ENCODE measurements at places on chromosomes 5 and 9.
A peak's percentile ranks its signal among the peaks of the same experiment; 100 is the strongest.

GRCh38 chr9:35661756-35662350 is 3.1 kb downstream of the ARHGEF39 start:
- DNase-seq, result peak; percentile 76

DNA sequence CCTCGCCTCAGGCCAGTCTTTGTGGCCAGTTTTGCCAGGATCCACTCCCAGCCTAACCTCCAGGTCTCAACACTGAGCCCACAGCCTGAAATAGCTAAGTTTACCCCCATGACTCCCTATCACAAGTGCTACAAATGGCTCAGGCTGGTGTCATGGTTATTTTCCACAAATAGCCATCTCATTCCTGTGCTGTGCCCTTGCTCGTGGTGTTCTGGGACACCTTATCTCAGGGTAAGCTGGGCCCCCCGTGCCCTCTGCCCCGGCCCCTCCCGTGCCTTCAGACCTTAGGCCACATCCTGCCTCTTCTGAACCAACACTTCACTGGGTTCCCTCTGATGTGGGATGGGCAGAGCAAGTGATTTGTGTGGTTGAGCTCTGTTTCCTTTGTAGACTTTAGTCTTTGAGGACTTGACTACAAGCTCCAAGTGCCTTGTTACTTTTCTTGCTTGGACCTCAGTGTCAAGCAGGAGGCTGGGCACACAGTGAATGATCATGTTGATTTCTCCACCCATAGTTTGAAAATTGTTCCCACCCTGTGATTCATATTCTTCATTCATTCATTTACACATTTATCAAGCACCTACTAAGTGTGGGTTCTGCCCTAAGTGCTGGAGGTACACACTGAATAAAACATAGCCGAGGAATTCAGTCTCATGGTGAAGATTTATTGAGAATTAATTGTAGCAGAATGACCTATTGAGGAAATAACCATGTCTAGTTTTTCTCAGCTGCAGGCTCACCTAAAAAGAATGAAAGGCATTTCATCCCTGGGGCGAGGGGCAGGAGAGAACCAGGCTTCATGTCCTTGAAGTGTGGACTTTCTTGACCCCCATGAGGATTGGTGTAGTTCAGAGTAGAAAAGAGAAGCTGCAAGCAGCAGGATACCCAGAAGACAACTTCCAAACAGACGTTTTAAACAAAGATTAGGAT is 84.5 kb upstream of the CTNNA1 start:
- DNase-seq, result no peak

- no peak for DNase-seq
Measured at GRCh38 chr9:137449931-137450538, 8.9 kb upstream of the ENTPD8 start.

DNA sequence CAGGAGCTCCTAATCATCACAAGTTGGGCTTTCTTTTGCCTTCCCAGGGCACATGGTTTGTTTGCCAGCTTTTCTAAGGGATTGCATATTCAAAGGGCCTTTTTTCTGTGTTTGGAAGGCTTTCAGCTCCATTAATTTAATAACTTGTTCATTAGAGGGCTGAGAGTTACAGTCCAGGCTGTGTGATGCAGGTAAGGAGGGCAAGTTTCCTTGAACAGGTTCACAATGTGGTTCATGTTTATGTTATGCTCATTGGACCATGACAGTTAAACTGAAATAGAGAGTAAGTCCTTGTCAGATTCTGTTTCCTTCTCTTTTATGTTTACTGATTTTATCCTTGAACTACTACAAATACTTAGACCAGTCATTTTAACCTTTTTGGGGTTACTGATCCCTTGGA is 174.4 kb downstream of the MARCHF11 start:
- no peak for DNase-seq

GRCh38 chr5:5799826-5800225 is 377.3 kb downstream of the ICE1 start:
- no peak for DNase-seq

DNA sequence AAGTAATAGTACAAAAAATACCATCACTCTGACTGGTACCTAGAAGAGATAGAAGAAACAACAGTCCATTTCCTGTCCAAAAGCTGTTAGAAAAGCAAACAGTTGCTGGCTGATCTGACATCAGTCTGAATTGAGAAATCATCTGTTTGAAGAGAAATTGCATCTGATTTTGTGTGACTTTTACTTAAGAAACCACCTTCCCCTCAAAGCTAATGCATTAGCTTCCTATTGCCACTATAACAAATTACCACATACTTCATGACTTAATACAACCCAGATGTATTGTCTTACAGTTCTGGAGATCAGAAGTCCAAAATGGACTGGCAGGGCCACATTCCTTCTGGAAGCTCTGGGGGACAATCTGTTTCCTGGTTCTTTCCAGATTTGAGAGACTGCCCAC is 385.9 kb upstream of the TLE4 start:
- DNase-seq, result no peak

GRCh38 chr9:77616191-77616590 is 31.9 kb downstream of the GNA14 start:
- no peak for DNase-seq

- no peak for DNase-seq
Measured at GRCh38 chr9:116844621-116845020, 157.5 kb downstream of the TRIM32 start.

DNA sequence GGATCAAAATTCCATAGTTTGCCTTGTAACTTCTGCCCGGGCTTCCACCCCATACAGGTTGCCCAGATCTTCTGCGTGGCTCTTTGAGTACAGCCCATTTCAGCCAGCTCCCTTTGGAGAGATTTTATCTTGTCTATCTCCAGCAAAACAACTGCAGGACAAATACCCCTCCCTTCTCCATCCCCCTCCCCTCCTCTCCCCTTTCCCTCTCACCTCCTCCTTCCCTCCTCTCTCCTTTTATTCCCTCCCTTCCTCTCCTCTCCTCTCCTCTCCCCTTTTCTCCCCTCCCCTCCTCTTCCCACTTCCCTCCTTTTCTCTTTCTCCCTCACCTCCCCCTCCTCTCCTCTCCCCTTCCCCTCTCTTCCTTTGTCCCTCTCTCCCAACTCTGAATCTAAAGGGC is 58.2 kb downstream of the COL15A1 start:
- DNase-seq, result no peak

DNA sequence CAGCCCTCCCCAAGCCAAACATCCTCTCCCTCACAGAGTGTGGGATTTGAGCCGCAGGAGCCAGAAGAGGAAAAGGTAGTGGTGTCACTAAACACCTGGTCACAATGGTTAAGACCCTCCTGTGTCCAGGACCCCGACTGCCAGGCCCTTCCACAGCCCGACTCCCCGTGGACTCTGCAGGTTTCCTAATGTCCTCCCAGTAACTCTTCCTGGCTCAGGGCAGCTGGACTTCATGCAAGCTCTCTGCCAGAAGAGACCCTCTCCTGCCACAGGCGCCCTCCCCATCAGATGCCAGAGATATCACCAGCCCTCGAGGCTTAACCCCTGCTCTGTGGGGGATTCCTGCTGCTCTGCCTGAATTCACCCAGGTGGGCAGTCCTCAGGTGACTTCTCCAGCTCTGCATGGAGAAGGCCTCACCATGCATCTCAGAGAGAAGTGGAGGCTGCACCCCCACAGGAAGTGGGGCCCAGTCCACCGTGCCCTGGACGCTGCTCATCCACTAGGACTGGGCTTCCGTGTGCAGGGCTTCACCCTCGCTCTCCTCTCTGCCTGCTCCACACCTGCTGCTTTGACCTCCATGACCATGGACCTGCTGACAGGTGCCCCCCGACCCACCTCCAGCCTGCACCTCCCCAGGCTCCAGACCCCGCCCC is 111.2 kb downstream of the ADAMTS2 start:
- DNase-seq, result no peak

GRCh38 chr5:161863259-161863658 is 15.3 kb downstream of the GABRA1 start:
- no peak for DNase-seq

DNA sequence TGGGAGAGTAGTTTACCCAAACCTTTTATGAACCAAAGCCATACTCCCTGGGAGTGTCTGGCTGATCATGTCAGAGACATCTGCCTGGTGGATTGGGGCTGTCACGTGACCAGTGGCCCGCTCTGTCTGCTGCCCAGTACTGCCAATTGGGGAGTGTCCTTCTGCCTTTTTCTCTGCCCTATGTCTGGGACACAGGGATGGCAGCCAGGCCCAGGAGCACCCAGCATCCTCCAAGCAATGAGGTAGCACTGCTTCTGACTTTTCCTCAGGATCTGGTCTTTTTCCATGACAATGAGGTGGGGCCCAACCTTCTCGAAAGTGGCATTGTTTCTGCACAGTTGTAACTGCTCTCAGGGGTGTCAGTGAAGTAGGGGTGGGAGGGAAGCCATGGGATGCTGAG is 21.8 kb downstream of the DAPK1 start:
- DNase-seq, result no peak

GRCh38 chr9:77498891-77499290 is 149.2 kb downstream of the GNA14 start:
- DNase-seq, result no peak

GRCh38 chr5:153088538-153088937 is 401.9 kb upstream of the GRIA1 start:
- DNase-seq, result no peak

DNA sequence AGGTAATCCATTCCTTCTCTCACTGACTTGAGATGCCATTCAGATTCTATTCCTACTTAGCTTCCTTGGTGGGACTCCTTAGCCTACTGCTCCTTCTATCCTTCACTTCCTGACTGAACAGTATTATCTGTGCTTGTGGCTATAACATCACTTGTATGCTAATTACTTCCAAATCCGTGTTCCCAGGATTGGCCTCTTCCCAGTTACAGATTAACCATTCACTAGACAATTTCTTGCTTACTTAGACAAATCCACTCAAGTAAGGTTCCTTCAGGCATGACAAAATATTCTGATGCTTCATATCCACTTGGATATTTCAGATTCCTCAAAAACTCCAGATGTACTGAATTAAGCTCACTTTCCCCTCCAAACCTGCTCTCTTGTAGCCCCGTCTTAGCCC is 18.3 kb downstream of the LIFR start:
- DNase-seq, result no peak

DNA sequence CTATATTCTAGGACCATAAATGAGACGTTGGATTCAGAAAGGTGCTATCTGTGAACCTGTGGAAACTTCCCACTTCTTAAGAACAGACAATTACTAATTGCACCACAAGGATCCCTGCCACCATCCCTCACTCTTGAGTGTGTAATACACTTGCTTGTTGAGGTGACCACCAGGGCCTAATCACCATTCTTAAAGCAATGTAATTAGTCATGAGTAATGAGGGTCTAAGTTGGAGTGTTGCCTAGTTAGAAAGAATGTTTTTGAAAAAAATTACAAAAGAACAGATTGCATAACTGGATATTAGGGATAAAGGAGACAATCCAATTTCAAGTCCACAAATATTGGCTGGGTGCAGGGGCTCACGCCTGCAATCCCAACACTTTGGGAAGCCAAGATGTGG is 56.9 kb upstream of the TRIO start:
- no peak for DNase-seq

- no peak for DNase-seq
Measured at GRCh38 chr5:110177729-110178128, 488.0 kb downstream of the MAN2A1 start.

DNA sequence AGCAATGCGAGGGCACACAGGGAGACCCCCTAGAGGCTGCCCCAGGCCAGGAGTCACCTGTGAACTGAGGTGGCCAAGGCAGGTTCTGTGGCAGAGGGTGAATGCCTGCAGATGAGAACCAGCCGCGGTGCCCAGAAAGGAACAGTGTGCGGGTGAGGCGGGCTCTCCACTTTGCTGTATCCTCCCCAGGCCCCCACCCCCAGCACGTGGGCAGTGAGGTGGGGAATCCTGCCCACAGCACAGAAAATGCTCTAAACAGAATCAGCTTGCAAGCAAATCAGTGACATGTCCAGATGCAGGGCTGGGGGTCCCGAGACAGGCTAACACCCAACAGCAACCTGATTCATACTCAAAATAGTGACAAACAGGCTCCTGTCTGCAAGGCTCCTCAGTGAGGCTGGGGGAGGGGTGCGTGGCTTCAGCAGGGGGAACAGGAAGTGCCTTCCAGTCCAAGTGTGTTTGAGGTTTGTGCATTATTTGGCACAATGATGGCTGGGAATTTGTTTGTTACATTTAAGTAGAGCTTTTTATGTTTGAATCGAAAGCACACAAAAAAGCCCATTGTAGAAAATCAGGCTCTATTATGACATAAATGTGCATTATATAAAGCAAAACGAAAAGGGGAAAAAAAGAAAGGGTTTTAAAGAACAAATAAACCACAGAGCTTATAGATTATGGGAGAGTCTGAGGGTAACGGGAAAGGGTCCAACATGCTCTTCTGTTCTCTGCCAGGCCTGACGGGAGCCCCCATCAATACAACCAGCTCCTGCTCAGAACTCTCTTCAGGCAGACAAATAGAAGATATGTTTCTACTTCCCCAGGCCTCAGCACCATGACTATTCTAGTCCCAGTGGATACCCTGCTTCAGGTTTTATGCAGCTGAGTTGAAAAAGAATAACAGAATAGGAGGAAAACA is 201.3 kb downstream of the HSD17B3 start:
- DNase-seq, result peak; percentile 52

DNA sequence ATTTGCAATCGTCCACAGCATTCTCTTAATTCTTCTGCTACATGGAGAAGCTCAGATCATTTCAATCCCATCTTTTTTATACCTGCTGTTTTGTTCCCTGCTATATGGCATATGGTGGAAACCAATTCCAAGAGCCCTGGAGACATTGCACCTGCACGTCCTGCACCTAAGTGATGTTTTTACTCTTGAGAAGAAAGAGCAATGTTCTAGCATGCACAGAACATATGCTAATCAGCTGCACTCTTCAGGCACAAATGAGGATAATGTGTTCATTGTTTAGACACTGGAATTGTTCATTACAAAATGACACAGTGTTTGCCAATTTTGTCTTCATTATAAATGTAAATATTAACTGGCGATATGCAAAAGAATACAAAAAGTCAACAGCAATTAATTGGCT is 935.8 kb downstream of the TLE4 start:
- no peak for DNase-seq

- no peak for DNase-seq
Measured at GRCh38 chr5:174311531-174312269, 266.2 kb downstream of the NSG2 start.

GRCh38 chr5:144087576-144087975 is 82.9 kb downstream of the YIPF5 start:
- DNase-seq, result no peak

DNA sequence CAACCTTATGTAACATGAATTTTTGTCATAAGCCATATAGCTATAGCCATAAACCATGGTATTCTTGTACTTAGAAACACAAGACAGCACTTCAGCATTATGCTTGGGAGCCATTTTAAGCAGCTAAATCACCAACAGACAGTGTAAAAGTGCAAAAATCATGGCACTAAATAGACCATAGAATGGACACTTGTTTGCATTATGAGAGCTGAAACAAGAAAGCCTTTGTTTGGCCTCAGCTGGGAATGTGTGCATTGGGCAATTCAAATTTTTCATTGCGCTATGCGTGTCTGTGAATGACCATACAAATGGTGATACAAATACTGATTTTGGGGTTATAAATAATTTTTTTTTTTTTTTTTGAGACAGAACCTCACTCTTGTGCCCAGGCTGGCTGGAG is 23.7 kb downstream of the KDM4C start:
- no peak for DNase-seq

GRCh38 chr5:32916648-32917047 is 205.5 kb downstream of the NPR3 start:
- DNase-seq, result no peak

Data from COLO829 (cell line).